Omental fat pad (tissue), 4 donors: ENCODE measurements at places on chromosomes 13 and 19.

- DNase-seq: no peak
These were observed 688 bp downstream of the ZNF225 start for GRCh38 chr19:44113784-44114390.

DNA sequence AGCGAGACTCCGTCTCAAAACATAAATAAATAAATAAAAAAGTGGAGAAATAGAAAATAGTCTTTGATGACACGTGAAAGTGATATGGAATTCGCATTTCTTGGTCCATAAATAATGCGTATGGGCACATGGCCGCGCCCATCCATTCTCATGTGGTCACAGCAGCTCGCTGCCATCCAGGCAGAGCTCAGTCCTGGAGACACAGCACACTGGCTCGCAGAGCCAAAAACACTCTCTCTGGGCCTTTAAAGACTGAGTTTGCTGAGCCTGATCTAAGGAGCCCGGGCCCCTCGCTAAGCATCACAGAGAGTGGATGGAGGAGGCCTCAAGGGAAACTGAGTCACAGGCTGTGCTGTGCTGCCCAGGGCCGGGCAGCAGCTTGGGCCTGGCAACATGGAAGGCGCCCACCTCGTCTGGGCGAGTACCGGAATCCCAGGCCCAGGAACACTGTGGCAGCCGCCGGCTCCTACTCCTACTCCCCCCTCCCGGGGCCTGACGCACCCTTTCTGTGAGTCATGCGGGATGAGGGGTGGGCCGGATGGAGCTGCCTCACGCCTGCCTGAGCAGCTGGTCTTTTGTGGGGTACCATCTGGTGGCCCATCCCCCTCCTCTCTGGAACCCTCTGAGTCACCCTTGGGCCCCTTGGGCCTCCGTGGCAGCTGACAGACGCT is 28.9 kb upstream of the CACTIN start:
- no peak for DNase-seq

DNA sequence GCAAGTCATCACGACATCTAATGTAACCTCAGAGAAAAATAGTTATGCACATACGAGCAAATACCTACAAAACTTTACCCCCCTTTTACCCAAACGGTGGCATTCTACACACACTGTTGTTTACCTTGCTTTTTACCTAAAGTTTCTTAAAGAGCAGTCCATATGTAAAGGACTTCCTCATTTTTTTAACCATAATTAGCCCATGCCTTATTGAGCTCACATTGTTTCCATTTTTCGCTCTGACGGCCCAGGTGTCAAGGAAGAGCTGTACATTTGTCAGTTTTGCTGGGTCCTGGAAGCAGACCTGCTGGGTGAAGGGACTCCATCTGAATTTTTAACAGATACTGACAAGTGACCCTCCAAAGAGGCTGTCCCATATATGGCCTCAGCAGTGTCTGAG is 89.4 kb downstream of the STK24 start:
- no peak for DNase-seq

DNA sequence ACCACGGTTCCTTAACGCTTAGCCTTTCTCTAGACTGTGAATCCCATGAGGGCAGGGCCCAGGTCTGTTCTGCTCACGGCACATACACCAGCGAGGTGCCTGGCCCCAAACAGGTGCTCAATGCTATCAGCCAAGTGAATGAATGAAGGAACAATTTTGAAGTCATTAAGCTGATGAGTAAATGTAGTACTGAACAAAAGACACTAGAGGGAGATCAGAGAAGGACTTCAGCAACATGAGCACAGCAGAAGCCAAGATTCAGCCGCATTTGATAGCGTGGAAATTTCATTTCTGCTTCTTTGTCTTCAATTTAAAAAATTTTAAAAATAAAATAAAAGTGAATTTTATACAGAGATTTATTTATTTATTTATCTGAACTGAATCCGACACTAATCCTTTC is 20.1 kb upstream of the MYO16 start:
- DNase-seq: no peak

GRCh38 chr13:113728571-113729054 is 30.4 kb upstream of the TMEM255B start:
- no peak for DNase-seq

- DNase-seq: no peak
These were observed 15.6 kb upstream of the RNASEH2B start for GRCh38 chr13:50894012-50894411.

DNA sequence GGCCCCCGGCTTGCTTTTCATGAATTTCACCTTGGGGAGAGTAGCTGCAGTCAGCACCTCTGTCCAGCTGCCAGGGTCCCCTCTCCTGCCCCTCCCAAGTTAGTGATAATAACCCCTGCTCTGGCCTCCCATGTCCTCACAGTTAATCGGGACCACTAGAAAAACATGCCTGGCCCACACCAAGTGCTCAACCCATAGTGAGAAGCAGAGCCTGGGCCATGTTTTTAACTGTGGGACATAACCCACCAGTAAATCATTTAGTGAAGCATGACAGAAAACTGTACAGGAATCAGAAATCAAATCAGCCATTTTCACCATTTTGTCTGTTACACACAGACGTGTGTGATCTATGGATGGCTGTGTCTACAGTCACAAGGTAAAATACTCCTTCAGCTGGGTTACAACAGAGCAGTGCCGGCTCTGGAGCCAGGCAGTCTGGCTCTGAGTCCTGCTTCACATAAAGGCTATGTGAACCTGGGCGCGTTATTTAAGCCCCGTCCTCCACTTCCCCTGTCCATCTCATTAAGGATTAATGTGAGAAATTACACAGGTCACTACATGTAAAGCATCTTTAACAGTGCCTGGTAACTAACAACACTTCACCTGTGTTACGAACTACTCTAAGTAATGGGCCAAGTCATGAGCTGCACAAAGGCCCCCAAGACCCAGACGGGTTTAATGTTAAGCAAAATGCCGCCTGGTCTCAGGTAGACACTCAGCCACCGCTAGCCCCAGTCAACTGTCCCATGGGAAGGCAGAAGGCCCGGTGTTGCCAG is 7.6 kb upstream of the ECH1 start:
- DNase-seq: no peak

DNA sequence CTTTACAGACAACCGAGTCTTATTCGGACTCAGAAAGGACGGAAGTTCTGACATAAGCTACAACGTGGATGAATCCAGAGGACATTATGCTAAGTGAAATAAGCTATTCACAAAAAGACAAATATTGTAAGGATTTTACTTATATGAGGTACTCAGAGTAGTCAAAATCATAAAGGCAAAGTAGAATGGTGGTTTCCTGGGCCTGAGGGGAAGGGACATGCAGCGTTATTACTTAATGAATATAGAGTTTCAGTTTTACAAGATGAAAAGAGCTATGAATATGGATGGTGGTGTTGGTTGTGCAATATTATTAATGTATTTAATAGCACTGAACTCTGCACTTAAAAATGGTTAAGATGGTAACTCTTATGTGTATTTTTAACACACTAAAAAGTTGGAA is 419.1 kb upstream of the SGCG start:
- DNase-seq: no peak

DNA sequence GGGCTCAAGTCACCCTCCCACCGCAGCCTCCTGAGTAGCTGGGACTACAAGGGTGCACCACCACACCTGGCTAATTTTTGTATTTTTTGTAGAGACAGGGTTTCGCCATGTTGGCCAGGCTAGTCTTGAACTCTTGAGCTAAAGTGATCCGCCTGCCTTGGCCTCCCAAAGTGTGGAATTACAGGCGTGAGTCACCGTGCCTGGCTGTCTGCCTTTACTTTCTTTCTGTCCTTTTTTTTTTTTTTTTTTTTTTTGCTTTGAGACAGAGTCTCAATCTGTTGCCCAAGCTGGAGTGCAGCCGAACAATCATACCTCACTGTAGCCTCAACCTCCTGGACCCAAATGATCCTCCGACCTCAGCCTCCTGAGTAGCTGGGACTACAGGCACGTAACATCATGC is 25.0 kb upstream of the OR1M1 start:
- DNase-seq: no peak

DNA sequence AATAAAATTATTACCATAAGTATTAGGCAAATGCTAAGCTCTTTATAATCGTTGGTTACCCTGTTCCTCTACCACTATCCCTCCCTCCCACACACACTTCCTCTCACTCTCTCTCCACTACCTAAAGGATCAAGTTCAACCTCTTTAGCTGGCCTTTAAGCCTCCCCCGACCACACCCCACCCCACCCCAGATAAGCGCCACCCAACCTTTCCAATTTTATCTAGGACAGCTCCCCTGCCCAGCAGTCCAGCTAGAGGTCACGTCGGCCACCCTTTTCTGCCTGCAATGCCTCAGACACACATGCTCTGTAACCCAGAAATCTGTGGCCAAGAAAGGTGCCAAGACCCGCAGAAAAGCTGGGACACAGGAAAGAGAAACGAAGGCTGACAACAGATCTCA is 1.1 kb downstream of the LYPD4 start:
- no peak for DNase-seq

- no peak for DNase-seq
These were observed 39.4 kb upstream of the DACH1 start for GRCh38 chr13:71906448-71906847.

- no peak for DNase-seq
These were observed 67.8 kb downstream of the RASA3 start for GRCh38 chr13:114064450-114065140.

DNA sequence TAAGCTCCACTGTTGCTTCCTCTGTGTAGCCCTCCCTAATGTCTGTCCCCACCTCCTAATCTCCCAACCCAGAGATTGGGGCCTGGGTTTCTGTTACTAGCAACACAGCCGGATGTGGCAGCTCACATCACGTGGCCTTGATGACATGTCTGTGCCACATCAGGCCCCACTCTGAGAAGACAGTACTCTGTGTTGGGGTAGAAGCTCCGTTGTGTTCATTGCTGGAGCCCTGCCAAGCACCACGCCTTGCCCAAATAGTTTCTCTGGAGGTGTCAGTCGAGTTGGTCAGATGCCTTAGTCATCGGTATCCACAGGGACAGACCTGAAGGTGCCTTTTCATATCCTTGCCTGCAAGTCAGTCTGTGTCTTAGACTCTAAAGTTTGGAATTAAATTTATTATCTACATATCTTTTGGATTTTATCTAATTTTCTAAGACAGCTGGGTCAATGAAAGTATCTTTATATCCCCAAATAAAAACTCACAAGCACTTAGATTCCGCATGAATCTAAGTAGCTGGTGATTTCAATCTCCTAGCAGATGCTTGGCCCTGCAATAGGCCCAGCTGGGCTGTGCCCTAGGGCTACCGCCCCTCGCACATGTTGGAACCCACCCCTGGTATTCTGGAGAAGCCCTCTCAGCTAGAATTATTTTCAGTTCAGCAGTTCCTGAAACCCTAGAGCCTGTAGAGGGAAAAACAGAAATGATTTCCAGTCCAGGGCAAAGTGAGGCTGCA is 204.0 kb upstream of the TSHZ3 start:
- no peak for DNase-seq

- no peak for DNase-seq
These were observed 14.5 kb downstream of the IPO5 start for GRCh38 chr13:97967948-97968347.

DNA sequence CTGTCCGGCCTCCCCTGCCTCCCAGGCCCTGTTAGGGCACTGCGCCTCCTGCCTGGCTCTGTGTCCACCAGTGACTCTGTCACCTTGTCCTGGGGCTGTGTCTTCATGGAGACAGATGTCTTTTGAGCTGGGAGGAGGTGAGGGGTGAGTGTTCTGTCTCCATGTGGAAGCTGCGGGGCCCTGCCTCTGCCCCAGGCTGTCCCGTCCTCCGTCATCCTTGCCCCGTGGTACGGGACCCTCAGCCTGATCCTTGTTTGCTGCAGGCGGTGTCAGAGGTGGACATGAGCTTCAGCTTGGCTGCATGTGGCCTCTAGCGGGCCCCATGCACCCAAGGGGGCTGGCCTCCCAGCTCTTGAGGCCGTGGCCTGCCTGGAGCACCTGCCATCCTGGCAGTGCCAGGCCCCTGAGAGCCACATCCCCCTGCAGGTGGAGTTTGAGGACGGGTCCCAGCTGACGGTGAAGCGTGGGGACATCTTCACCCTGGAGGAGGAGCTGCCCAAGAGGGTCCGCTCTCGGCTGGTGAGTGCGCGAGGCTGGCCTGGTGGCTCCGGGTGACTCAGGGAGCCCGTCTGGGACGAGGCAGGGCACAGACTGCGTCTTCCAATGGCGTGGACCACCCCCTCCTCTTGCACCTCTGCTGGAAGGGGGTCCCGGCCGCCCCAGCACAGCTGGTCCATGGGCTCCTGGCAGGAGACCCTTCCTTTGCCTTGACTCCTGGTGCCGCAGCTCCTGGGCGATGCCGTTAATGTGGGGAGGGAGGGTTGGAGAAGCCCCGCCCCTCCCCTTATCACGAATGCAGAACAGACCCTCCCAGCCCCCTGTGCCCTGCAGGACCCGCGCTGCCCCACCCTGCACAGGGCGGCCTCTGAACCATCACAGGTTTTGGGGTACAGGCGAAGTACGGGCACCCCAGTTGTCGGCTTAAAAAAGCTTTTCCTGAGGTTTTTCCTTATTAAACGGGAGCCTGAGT is 181.3 kb downstream of the KDM4B start:
- no peak for DNase-seq

- no peak for DNase-seq
These were observed 525.9 kb downstream of the GPC6 start for GRCh38 chr13:93752541-93752940.

GRCh38 chr19:6055013-6055795 is 55.1 kb downstream of the RFX2 start:
- no peak for DNase-seq
